ENCODE measurements at places on chromosomes 12 and 14. TPM values are rescaled to one million over a fixed set of nuclear protein-coding genes. Genes with fewer than 3 reads are reported as not detected.

The STXBP6 gene
- 25.6 TPM for polyA plus RNA-seq

The SLC5A8 gene
- 0.05 TPM for polyA plus RNA-seq

The GDF3 gene
- polyA plus RNA-seq = not detected

The ZNF891 gene
- 0.93 TPM for polyA plus RNA-seq

The SYT1 gene
- polyA plus RNA-seq = 1.7 TPM

The HCAR1 gene
- 0.15 TPM for polyA plus RNA-seq

The GPRC5D gene
- polyA plus RNA-seq = 0.23 TPM

The LACRT gene
- polyA plus RNA-seq = not detected

The ALDH1L2 gene
- 6.7 TPM for polyA plus RNA-seq

The PLA2G1B gene
- polyA plus RNA-seq = not detected

The MYF6 gene
- polyA plus RNA-seq = 92.4 TPM

The SLC24A4 gene
- 6.6 TPM for polyA plus RNA-seq

DNA sequence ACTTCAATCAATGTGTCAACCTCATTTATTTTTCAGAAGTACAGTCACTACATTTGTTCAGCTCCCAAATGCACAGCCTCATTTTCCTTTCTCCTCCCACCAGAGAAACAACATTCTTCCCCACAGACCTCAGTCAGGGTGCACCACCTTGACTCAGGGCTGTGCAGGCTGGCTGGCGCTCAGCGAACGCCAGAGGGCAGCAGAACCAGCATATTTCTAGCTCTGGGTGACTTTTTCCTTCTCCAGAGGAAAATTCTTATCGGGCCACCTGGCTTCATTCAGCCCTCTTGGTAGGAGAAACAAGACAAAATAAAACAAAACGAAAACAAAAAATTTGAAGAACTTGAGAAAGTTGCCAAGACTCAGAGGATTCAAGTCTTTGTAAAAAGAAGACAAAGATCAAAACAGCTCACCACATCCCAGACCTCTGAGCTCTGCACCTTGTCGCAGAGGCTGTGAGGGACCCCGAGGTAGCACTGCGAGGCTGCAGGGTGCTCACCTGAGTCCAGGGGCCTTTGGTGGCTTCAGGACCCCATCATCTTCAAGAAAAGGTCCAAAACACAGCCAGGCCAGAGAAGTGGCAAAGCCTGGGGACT lies 33.7 kb downstream of the PAH start:
- DNase-seq = peak; percentile 16

- no peak for DNase-seq
These were observed 10.9 kb downstream of the RNF212B start for GRCh38 chr14:23248601-23249000.

DNA sequence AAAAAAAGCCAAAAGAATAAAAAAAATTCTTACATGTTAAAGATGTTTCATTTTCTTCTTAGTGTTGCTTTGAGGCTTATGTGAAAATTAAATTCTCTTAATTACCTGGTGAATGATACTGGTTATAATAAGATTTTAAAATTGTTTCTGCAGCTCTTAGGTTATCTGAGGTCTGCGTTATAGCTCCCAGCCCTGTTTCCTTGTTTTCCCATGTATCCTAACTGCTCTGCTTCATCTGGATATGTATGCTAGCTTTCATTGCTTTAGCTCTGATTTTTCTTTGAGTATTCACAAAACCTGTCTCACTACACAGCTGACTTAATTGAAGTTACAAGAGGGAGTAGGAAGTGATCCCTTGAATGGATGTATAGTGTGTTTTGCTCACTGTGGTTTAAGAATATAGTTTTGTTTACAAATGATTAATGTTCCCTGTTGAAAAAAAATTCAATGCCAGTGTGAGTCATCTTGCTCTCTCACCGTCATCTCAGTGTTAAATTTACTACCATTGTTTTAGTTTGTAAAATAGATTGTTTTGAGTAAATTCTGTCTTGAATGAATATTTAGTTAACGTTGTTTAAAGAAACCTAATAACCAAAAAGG lies 26.8 kb downstream of the CPSF6 start:
- DNase-seq = no peak

DNA sequence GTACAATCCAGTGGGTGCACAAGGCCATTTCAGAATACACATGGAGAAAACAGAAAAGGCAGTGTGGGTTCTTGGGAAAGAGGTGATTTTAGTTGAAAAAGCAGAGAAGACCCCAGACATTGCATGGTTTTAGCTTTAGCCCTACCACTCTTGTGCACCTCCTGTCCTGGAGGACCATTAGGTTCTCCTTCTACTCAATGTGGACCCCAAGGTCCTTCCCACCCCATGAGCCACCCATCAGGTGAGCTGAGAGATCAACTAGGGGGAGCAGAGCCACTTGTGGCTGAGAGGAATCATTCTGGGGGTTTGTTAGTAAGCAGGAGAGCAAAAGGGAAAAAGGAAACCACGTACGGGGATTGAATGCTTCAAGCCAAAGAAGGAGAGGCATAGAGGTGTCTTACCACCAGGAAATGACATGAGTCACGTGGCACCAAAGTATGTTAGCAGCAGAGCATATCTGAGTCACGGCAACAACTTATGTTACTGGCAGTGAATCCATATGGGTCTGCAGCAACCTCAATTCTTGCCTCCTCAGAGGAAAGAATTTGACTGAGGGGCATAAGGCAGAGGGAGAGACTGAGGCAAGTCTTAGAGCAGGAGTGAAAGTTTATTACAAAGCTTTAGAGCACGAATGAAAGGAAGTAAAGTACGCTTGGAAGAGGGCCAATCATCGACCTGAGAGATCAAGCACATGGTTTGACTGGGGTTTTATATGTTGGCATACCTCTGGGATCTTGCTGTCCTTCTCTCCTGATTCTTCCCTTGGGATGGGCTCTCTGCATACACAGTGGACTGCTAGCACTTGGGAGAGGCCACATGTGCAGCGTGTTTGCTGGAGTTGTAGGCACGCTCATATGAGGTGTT lies 73.9 kb downstream of the HSD17B6 start:
- no peak for DNase-seq

- DNase-seq = no peak
These were observed 1486.2 kb upstream of the SEL1L start for GRCh38 chr14:83019744-83020414.

- no peak for DNase-seq
These were observed 907.5 kb upstream of the ATXN7L3B start for GRCh38 chr12:73629893-73630831.

DNA sequence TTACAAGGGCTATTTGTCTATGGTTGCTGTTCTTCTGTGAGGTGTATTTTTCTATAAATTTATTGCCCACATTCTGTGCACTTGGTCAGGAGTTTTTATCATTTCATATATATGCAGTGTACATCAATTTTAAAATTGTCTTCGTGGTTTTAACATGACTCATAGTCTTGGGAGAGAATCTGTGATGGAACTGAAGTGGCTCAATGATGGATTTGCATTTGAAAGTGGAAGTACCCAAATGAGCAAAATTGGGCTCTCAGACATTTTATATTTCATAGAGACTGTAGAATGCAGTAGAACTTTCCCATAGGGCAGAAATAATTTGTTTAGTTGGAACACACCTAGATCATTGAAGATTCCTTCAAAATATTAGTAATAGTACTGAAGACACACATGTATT lies 1.9 kb upstream of the SCFD1 start:
- peak; percentile 6 for DNase-seq

DNA sequence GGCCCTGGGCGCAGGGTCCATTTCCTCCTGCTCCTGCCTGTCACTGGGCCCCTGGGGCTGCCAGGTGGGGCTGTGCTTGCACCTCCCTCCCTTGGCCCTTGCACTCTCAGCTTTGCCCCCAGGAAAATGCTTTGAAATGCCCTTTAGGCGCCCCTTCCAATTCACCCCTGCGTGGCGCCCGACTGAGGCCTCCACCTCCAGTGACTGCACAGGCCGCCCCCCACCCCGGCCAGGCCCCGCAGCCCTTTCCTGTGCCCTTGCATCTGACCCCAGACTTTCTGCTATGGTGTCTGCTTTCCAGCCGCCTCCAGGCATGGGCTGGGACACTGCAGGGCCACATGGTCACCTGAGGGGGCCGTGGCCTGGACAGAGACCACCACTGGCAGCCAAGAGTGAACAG lies 17.4 kb downstream of the DDX54 start:
- no peak for DNase-seq

GRCh38 chr12:132600048-132601032 lies 10.0 kb downstream of the LRCOL1 start:
- peak; percentile 90 for DNase-seq

DNA sequence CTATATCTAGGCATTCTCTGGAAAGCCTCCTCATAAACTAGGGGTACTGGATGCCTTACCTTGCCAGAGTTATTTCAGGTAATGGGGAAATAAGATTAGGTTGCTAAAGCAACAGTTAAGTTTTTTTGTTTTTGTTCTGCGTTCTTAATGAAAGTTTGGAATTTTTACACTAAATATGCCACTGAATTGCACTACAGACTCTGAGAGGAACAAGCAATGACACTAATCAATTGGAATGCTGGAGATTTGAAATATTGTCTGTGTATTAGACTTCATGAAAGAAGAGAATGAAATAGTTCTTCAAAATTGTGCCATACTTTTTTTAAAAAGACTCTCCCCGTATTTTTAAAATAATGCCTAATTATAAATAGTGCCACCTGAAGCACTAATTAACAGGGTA lies 287.8 kb downstream of the NAV3 start:
- DNase-seq = no peak

- DNase-seq = peak; percentile 76
These were observed 86.8 kb upstream of the HIF1A start for GRCh38 chr14:61608245-61609165.

- DNase-seq = peak; percentile 58
These were observed 18.8 kb downstream of the SLC35F4 start for GRCh38 chr14:57847096-57847495.

DNA sequence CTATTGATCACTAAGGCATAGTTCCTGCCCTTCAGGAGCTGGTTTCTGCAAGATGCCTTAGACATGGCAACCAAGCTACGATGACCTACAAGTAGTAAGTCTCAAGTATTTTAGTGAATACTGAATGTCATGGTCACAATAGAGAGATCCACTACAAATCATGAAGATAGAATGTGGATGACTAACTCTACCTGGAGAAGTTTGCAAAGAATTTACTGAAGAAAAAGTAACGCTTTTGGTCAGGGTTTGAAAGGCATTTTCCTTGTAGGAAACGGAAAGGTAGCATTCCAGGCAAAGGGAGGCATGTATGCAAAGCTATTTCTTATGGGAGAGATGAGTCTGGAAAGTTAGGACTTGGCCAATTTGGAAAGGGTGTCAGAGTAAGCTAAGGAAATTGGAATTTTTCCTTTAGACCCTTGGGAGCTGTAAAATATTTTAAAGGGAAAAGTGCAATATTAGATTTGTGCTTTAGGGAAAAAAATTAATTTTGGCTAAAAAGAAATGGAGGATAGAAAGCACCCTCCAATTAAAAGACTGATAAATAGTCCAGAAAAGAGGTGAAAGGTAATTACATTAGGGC lies 377.5 kb downstream of the EGLN3 start:
- DNase-seq = peak; percentile 74

- no peak for DNase-seq
These were observed 49.4 kb upstream of the TMCC3 start for GRCh38 chr12:94699801-94700200.

DNA sequence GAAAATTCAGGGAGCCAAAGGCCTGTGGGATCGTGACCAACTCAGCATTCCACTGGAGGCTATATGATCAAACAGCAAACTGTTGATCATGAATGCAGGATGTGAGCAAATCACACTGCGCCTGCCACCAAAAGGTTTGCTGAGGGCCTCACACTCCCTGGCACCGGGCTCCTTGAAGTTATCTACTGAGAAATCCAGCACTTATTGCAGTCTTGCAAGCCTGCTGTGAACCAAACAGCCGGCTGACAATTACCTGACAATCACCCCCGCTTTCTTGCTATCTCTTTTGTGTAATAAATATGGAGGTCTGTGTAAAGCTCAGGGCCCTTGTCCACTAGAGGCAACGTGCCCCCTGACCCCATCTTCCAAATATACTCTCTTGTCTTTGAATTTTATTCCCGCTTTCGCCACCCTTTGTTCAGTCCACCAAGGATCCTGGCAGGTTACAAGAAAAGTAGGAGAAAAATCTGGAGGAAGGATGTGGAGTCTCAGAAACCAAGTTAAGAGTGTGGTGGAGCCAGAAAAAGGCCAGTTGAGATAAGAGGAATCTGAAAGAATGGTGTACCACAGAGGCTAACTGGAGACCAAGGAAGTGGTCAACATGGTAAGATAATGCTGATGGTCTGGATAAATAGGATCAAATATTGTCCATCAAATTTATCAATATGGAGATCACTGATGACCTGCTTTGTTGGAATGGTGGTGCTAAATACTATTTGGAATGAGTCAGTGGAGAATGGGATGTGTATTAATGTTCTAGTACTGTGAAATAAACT lies 229.2 kb downstream of the ALX1 start:
- DNase-seq = no peak

DNA sequence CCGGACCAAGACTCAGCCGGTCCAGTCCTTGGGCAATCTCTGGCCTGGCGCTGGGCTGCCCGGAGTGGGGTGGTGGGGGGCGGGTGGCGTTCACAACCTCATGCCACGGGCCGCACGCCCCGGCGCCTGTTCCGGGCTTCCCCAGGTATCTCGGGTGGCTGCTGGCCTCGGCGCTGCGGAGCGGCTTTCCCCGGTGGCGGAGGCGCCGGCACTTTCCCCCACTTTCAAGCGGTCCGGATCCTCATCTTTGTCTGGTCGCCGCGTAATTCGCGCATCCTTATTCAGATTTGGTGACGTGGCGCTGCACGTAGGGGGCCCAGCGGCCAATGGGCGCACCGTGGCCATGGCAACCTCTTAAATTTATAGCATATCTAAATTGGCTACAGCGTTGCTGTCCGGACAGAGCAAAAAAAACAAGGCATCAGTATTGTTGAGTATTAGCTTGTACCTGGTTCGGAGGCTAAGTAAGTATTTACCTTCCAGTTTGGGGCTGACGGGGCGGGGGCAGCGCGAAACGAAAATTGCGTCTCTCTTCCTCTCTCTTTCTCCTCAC lies at the start of gene LHX5:
LHX5 (minus strand) TSS at position 253 of the 553 bp plus-strand sequence. CDS start 373 bp downstream, outside the sequence.
- no peak for DNase-seq

GRCh38 chr14:105026033-105026785 lies 5.3 kb upstream of the CDCA4 start:
- DNase-seq = no peak

DNA sequence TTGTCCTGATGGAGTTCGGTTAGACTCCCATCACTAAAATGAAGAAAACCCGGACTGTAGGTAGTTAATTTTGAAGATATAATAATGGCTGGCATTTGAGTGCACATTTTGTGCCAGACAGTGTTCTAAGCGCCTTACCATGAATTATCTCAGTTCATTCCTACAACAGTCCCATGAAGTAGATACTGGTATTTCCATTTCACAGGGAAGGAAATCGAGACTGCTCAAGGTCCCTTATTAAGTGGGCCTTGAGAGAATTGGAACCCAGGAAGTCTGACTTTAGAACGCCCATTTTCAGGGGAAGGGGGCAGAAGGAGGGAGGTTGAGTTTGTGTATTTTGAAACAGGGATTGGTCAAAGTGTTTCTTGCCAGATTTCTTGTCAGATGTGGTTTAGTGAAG lies 855 bp downstream of the MNAT1 start:
- DNase-seq = peak; percentile 38

All from muscle of leg (tissue), 16 donors.